ENCODE measurements at places on chromosomes 4 and X.

DNA sequence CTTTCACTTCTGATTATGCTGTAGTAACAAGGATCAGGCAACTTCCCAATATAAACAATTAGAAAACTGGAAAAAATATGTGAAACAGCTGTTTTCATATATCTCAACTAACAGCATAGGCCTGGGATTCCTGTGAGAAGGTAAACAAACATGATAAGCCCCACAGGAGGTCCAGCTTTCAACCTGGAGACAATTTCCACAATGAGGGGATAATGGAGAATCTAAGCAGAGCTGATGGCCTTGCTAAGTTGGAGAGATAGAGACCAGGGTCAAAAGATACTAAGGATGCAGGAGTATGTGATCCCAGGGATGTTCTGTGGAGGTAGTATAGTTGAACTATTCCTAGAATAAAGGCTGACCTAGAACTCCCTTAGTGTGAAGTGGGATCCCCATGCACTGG, 452.3 kb upstream of the ACTRT1 start:
- DNase-seq, result no peak

- DNase-seq, result no peak
Measured at GRCh38 chr4:132557660-132558059, 591.4 kb upstream of the PCDH10 start.

DNA sequence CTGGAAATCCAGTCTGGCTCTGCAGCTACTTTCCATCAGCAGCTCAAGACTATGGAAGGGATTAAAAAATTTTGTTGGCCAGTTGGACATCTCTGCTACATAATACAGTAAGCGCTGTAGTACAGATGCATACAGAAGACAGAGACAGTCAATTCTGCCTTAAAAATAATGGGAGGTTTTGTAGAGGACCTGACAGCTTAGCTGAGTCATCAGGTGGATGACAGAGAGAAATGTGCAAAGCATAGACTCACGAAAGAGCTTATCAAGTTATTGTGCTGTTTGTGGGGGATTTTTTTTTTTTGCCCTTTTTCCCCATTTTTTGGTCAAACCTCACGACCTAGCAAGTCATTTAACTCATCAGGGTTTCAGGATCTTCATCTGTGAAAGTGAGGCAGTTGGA, 149.0 kb upstream of the SCML1 start:
- DNase-seq, result no peak

- DNase-seq, result no peak
Measured at GRCh38 chr4:11261066-11261850, 167.4 kb downstream of the HS3ST1 start.

DNA sequence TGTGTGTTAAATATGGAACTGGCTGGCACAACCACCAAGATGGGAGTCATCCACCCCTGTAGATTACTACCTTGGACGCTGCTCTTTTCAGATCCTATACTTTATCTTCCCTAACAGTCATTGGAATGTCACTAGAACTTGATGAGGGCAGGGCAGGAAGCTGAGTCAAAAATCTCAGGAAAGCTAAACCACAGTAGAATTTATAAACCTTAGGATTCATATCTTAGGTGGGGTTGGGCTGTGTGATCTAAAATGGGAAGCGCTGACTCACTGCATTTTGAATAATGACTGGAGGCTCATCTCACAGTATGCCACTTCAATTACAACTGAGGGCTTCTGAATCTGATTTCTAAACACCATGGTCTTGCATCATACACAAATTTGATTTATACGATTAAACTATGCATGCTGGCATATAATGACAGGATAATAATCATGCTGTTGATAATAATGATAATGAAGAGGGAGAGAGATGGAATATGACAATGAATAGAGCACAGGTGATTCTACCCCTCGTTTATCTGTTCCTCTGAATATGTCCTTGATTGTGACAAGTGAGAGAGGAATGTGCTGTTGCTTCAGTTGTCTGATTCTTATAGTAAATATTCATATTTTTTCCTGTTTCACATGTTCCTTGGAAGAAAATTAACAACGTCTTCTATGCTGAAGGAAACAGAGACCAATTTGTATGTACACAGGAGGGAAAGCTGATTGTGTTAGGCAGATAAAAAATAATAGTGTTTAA, 270.3 kb upstream of the HS3ST1 start:
- DNase-seq, result no peak

GRCh38 chr4:127604949-127605709, 27.6 kb upstream of the INTU start:
- no peak for DNase-seq

- no peak for DNase-seq
Measured at GRCh38 chr4:99644453-99644852, 13.2 kb downstream of the C4orf54 start.

- DNase-seq, result no peak
Measured at GRCh38 chr4:136088211-136088867, 1444.0 kb downstream of the PCDH18 start.

DNA sequence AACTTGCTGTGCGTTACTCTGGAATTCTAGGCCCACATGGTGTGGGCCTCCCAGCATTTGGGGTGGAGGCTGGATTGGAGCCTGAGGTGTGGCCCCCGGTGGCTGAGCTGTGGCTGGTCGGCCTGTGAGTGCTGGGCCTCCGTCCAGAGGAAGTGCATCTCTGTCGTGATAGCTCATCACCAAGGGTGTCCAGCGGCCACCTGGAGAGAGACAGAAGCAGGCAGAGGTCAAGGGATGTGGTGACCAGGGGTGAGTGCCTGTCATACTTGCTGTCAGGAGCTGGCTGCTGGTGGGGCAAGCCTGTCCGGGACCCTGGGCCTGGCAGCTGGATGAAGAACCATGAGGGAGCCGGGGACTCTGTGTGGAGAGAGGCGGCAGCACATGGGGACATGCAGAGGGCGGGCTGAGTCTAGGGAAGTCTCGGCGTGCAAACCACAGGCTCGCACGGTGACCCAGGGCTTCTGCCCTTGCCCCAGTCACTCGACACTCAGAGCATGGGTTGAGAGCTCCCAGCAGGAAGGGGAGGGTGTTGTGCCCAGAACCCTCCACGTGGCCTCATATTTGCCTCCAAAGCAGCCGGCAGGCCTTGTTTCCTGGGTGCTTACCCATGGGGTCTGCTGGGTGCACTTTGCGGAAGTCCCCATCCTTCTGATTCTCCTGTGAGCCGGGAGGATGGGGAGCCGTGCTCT, 6.2 kb downstream of the SORCS2 start:
- no peak for DNase-seq

GRCh38 chr4:184099535-184099966, 118.1 kb downstream of the ENPP6 start:
- DNase-seq, result no peak

GRCh38 chr4:168028970-168029597, 63.3 kb upstream of the ANXA10 start:
- DNase-seq, result no peak

DNA sequence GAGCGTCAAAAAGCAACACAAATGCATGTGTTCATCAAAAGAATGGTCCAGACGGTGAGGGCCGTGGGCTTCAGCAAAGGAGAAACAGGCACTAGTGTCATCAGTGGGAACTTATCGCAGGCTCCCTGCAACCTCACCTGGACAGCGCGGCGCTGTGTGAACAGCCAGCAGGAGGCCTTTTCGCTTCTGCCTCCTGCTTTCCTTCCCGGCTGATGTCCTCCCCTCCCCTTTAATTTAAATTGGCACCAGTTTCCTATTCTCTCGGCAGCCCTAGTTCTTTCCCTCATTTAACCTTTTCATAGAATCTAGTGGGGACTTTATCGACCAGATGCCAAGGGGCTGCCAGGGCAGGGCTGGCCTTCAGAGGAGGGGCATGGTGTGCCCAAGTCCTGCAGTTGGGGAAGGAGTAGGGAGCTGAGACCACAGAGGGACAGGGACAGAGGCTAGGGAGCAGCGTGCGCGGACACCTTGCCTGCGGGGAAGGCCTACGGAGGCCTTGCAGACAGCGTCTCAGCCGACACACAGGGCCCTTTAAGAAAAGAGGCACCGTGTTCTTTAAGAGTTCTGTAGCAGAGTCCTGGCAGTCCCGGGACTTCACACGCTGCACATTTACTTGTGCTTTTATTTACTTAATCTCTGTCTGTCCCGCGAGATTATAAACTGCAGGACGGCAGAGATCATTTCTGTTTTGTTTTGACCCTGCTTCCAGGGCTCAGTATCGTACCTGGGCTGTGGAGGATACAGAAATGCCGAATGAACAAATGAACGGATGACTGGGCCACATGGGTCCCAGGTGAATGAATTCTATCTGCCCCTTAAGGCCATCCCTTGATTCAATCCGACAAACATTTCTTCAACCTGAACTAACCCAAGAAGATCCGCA, 8.4 kb upstream of the SORBS2 start:
- no peak for DNase-seq

DNA sequence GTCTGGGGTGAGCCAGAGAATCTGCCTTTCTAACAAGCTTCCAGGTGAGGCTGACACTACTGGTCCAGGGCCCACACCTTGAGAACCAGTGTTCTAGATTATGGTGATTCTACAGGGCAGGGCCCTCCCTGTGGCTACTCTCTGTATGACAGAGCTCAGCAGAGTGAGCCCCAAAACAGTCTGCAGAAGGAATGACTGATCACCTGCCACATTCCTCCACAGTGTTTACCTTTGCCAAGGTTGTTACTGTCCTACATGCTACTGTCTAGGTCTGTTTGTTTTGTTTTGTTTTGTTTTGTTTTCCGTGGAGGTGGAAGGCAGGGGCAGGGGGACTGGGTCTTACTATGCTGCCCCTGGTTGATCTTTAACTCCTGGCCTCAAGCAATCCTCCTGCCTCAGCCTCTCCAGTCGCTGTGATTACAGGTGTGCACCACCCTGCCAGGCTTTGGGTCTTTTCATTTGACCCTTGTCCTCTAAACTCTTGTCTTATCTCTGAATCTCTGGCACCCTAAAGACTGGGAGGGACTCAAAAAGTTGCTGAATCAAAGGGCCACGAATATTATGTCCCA, 45.1 kb downstream of the MAP7D2 start:
- no peak for DNase-seq

- DNase-seq, result no peak
Measured at GRCh38 chr4:100828364-100828763, 310.5 kb upstream of the EMCN start.

GRCh38 chr4:169293343-169294176, 22.8 kb upstream of the SH3RF1 start:
- DNase-seq, result no peak

DNA sequence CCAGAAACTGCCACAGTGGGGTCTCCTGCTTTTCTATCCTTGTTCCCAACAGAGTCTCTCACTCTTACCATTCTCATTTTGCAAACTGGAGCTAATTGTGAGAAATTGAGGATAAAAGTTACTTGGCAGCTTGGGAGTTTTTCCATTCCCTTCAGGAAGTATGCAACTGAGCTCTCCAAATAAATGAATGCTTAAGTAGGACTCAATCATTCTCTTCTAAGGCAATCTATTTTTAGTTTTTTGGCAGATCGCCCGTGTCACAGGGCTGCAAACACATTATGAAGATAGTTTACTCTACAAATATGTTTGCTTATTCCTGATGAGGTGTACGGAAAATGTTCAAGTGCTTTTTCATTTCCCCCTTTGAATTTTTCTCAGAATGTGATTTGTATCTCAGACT, 5.3 kb downstream of the ASB11 start:
- no peak for DNase-seq

DNA sequence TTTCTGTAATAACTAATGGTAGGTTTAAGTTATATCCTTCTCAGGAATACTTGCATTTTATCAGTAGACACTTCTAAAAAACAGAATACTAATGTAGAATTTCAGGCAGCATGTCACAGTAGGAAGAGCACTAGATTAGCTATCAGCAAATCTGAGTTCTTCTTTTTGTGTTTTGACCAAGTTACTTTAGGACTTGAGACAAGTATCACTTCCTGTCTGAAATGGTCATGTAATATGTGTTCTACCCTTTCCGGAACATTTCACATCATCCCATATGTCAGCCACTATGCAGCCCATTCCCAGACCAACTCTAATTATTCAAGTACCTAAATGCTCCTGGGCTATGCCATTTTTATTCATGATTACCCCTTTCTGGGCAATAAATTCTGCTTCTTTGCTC, 401.8 kb upstream of the RPS6KA3 start:
- DNase-seq, result no peak

DNA sequence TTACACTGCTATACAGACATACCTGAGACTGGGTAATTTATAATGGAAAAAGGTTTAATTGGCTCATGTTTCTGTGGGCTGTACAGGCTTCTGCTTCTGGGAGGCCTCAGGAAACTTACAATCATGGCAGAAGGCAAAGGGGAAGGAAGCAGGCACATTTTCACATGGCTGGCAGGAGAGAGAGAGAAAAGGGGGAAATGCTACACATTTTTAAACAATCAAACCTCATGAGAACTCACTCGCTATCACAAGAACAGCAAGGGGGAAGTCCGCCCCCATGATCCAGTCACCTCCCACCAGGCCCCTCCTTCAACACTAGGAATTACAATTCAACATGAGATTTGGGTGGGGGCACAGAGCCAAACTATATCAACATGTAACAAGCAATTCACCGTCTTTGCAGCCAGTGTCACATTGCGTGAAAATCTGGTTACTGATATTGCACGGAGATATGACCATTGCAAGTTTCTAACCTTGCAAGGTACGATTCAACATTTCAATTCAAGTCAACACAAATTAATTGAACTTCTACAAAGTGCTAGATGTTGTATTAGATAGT, 61.7 kb upstream of the RELL1 start:
- no peak for DNase-seq

DNA sequence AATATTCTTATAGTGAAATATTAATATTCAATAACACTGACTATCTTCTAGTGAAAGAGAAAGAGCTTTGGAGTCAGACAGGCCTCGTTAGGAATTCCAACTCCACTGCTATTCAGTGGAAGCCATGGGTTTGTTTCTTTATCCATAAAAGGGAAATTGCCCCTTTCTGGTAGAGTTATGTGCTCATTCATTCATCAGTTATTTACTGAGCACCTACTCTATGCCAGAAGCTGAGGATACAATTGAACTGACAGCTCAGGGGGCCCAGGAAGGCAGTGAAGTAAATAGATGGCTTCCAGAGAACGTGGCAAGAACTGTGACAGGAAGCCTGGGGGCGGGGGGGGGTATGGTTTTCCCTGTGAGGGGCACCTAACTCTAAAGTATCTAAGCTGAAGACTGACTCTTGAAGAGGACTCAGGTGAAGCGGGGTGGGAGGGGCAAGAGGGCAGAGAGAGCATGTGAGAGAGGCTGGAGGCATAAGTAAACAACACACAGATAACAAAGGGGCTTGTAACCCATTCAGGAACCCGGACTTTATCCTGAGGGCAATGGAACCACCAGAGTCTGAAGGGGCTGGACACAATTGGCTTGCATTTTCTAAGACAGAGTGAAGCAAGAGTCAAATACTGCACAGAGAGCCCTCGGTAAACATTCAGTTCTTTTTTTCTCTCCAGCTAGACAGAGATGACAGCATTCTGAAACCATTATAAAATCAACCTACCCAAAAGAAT, 20.3 kb downstream of the ANXA5 start:
- no peak for DNase-seq

- DNase-seq, result no peak
Measured at GRCh38 chrX:3527166-3527565, 180.7 kb upstream of the MXRA5 start.

DNA sequence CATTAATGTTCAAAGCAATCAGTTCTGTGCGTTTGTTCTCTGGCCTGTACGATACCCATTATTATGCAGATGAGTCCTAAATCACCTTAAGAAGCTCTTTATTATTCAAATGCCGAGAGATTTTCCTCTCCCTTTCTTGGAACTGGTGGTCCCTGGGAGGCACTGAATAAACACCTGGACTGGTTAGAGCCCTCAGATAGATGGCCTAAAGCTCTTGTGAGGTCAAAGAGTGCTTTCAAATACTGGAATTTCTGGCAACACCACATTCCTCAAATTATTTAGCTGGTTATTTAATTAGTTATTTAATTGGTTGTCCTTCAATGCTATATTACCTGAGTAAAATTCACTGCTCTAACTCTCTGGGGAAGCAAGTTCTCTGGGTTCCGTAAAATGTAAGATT, 3.0 kb downstream of the ARHGEF38 start:
- DNase-seq, result no peak

- DNase-seq, result no peak
Measured at GRCh38 chrX:118143578-118143977, 27.0 kb upstream of the KLHL13 start.
